ENCODE measurements at places on chromosomes 3 and 15.

- no peak for DNase-seq
Observed at GRCh38 chr3:18843188-18843587, 305.1 kb upstream of the KCNH8 start.

- no peak for DNase-seq
Observed at GRCh38 chr3:66093981-66094380, 55.3 kb upstream of the MAGI1 start.

DNA sequence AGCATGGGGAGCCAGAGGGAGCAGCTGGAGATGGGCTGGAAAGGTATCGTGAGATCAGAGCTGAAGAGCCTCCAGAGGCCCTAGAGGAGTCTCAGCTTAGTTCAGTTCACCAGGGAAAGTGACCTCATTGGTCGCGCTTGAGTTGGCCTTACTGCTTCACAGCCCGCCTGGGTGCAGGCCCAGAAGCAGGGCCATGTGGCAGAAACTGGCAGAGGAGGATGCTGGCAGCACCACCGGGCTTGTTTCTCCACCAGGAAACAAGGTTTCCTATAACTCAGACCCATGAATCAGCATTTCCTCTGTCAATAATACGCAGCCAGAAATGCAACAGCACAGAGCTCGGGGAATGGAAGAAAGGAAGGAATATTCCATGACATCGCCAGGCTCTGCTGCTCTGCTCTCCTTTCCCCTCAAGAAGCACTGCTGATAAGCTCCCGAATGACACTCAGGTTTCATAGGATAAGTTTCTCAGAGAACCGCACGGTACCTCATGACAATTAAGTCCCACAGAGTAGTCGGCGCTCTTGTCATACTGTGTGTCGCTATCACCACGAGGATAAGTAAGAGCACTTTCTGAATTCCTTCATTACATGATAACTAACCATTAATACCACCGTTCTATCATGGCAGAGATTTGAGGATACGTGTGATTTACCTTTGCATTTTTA lies 147.1 kb upstream of the LPP start:
- no peak for DNase-seq

DNA sequence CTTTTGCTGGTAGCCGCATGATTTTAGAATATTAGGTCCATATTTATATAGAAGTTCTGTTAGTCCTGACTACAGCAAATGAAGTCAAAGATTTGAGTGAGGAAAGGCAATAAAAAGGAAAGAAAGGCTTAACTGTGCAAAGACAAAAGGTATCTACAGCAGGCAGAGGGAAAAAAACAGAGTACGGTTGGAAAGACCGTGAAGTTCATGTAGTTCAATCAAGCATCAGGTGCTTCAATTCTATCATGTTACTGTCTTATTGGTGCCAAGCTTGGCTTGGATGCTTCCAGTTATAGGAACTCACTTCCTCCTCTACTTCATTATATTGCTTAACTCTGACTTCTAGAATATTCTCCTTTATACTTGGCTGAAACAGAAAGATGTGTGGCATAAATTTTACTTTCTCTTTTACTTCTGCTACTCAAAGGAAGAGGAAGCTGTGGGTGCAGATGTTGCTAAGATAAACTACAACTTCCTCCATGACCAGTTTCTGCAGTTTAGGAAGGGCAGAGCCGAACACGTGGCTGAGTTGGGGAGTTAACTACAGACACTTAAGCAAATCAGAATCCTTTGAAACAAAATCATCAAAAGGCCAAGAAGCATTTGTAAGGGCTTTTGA lies 72.6 kb upstream of the ZBED2 start:
- DNase-seq: peak; percentile 88

- no peak for DNase-seq
Observed at GRCh38 chr15:68130851-68131250, 74.3 kb downstream of the CALML4 start.

GRCh38 chr15:67882487-67883233 lies 42.8 kb upstream of the RNU6-1 start:
- DNase-seq: peak; percentile 69

DNA sequence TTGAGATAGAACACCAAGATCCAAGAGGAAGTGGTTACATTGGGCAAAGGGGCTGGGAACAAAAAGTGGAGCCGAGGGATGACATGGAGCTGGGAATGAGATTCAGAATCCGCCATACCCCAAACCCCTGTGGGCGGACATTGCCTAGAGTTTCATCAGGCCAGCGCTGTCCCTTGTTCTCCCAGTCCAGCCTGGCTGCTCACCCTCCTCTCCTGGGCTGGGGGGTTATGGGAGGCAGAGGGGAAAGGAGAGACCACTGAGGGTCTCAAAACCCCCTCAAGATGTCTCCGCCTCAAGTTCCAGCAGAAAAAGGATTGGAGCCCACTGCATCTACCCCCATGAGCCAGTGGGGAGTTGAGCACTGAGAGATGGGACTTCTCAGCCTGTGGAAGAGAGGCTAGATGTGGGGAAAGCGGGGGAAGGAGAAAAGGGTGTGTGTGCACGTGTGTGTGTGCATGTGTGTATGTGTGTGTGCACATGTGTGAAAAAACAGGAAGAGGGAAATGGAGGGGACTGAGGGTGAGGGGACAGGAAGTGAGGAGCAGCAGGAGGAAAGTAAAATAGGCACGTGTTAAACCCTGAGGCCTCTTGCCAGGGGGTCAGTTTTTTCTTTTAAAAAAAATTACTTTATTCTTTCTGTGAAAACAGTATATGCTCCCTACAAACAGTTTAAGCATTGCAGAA lies 14.3 kb downstream of the GRM2 start:
- DNase-seq: peak; percentile 23
